Progenitor cell of endocrine pancreas (in vitro differentiated cells): ENCODE measurements at places on chromosomes 3 and 15.

GRCh38 chr15:25710184-25710583, 152.9 kb downstream of the ATP10A start:
- peaks cover 8% of the 10 kb centered on the region for H3K27me3 ChIP-seq
- no peak overlapping the region for H3K4me3 ChIP-seq
- H3K4me1 ChIP-seq: no peaks in the 10 kb centered on the region
- no peaks in the 10 kb centered on the region for H3K36me3 ChIP-seq
- no peak overlapping the region for H3K27ac ChIP-seq

- H3K36me3 ChIP-seq: no peaks in the 10 kb centered on the region
- H3K4me1 ChIP-seq: peaks cover 12% of the 10 kb centered on the region
- no peaks in the 10 kb centered on the region for H3K27me3 ChIP-seq
- no peak for DNase-seq
- no peak overlapping the region for H3K4me3 ChIP-seq
- no peak overlapping the region for H3K27ac ChIP-seq
Observed at GRCh38 chr3:15287565-15288330, 44.6 kb downstream of the SH3BP5 start.

DNA sequence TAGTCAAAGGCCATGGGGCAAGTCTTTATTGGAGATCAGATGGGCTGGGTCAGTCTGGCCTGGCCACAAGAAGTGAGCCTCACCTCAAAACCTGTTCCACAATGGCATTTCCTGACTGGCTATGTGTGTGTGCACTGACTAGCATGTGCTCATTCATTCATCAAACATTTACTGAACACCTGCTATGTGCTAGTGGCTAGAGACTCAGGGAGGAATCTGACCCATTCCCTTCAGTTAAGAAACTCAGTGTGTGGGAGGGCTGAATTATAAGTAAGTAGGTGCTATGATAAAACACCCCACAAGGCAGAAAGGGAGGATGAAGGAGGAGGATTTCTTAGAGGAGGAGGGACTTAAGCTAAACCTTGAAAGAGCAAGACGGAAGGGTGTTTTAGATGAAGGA, 5.4 kb upstream of the CGNL1 start:
- peaks cover 3% of the 10 kb centered on the region for H3K4me1 ChIP-seq
- H3K27ac ChIP-seq: no peak overlapping the region
- no peak for DNase-seq
- no peaks in the 10 kb centered on the region for H3K36me3 ChIP-seq
- H3K4me3 ChIP-seq: no peak overlapping the region

GRCh38 chr3:159910991-159911663, 77.5 kb upstream of the IL12A start:
- H3K4me3 ChIP-seq: no peak overlapping the region
- H3K27me3 ChIP-seq: no peaks in the 10 kb centered on the region
- no peaks in the 10 kb centered on the region for H3K36me3 ChIP-seq
- H3K27ac ChIP-seq: no peak overlapping the region
- DNase-seq: no peak
- H3K4me1 ChIP-seq: peaks cover 12% of the 10 kb centered on the region

DNA sequence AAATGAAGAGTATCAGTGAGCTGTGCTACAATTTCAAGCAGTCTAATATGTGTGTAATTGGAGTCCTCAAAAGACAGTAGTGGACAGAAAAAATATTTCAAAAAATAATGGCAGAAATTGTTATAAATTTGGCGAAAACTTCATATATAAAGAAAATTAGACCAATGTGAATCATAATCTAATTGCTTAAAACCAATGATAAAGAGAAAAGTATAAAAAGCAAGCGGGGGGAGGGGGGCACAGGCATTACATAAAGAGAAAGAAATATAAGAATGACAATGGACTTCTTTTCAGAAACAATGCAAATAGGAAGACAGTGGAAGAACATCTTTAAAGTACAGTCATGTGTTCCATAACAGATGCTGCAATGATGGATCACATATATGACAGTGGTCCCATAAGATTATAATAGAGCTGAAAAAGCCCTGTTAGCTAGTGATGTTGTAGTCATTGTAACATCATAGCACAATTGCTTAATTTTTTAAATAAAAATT, 7.9 kb upstream of the PXYLP1 start:
- H3K4me1 ChIP-seq: peaks cover 4% of the 10 kb centered on the region
- peaks cover 6% of the 10 kb centered on the region for H3K27me3 ChIP-seq
- H3K27ac ChIP-seq: no peak overlapping the region
- no peak overlapping the region for H3K4me3 ChIP-seq
- DNase-seq: no peak

DNA sequence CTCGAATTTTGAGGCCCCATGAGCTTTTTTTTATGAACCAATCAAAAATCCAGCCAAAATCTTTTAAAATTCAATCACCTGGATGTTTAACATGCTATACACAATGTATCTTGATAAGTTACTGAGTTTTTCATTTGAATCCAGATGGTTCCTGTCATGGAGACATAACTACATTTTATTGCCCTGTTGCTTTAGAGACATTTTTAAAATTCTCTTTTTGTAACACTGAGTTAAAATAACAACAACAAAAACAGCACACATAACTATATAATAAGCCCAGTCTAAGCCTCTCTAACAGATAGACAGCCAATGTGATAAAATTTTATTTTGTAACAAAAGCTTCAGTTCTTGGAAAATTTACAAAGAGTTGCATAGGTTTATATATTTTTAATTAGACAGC, 1.8 kb downstream of the PROK2 start:
- H3K36me3 ChIP-seq: no peaks in the 10 kb centered on the region
- H3K27me3 ChIP-seq: peaks cover 88% of the 10 kb centered on the region
- no peak overlapping the region for H3K27ac ChIP-seq
- DNase-seq: no peak
- no peak overlapping the region for H3K4me3 ChIP-seq
